ENCODE measurements at places on chromosomes 3 and 15. TPM values are rescaled to one million over a fixed set of nuclear protein-coding genes. Genes with fewer than 3 reads are reported as not detected.

Gene PRSS50
- total RNA-seq: not detected

Gene SNRPA1
- total RNA-seq: 229 TPM

Gene CYP11A1
- 0.41 TPM for total RNA-seq

DNA sequence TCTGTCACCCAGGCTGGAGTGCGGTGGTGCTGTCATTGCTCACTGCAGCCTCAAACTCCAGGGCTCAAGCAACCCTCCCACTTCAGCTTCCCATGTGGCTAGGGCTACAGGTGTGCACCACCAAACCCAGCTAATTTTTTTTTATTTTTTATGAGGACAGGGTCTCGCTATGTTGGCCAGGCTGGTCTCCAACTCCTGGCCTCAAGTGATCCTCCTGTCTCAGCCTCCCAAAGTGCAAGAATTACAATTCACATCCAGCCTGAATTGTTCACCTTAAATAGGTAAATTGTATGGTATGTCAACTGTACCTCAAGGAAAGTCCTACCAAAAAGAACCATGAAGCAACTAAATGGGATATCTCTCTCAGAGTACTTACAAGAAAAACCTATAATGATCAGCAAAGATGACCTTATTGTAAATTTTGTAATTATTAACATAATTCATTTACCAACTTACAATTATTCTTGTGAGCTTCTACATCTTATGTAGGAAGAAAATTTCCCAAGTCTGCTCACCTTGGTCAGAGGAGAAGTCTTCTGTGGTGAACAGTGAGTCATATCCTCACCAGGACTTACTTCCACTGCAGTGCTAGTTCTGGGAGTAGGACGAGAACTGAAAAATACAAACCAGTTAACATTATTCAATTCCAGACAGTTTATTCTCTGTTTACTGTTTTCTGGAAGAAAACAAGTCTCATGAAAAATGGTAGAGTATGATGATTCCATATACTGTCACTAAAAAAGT is 54.4 kb downstream of the ULK4 start:
- DNase-seq: no peak

DNA sequence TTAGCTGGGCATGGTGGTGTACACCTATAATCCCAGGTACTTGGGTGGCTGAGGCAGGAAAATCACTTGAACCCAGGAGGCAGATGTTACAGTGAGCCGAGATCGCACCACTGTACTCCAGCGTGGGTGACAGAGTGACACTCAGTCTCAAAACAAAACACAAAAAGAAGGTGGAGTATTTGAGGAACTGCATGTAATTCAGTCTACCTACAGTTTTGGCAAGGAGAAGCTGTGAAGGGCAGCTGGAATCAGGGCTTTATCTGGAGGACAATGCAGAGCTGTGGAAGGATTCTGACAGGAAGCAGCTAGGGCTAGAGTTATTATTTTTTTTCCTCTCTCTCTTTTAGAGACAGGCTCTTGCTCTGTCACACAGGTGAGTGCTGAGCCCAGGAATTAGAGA is 6.8 kb downstream of the H1-8 start:
- no peak for DNase-seq

- no peak for DNase-seq
Measured at GRCh38 chr15:32855942-32856341, 138.1 kb downstream of the GREM1 start.
